ENCODE measurements at places on chromosomes 2 and 18. TPM values are rescaled to one million over a fixed set of nuclear protein-coding genes. Genes with fewer than 3 reads are reported as not detected.

SPDYA gene
- 1.9 TPM for total RNA-seq

CMPK2 gene
- total RNA-seq = not detected

POTEJ gene
- total RNA-seq = not detected

LCT gene
- total RNA-seq = not detected

SERPINB4 gene
- total RNA-seq = not detected

RAPGEF4 gene
- total RNA-seq = not detected

IFT172 gene
- 27.2 TPM for total RNA-seq

KLHL14 gene
- not detected for total RNA-seq

MAT2A gene
- 169 TPM for total RNA-seq

SP9 gene
- total RNA-seq = not detected

CNTNAP5 gene
- not detected for total RNA-seq

IL36G gene
- total RNA-seq = not detected

UGT1A5 gene
- total RNA-seq = 91.2 TPM

BUB1 gene
- 45.7 TPM for total RNA-seq

RBBP8 gene
- total RNA-seq = 22.0 TPM

RGPD3 gene
- not detected for total RNA-seq

RUFY4 gene
- not detected for total RNA-seq

MATN3 gene
- total RNA-seq = 1.9 TPM

STON1 gene
- 1.7 TPM for total RNA-seq

CROCC2 gene
- total RNA-seq = not detected

SOX11 gene
- not detected for total RNA-seq

NCKAP5 gene
- total RNA-seq = not detected

GGCX gene
- 30.6 TPM for total RNA-seq

EPHA4 gene
- 21.3 TPM for total RNA-seq

GBX2 gene
- total RNA-seq = not detected

SLC35F6 gene
- 39.1 TPM for total RNA-seq

ALPG gene
- 1.2 TPM for total RNA-seq

WDR33 gene
- 53.7 TPM for total RNA-seq

TTC27 gene
- total RNA-seq = 12.0 TPM

HOXD13 gene
- total RNA-seq = not detected

CABLES1 gene
- 10.0 TPM for total RNA-seq

EPG5 gene
- 19.5 TPM for total RNA-seq

TBR1 gene
- not detected for total RNA-seq

NOP58 gene
- 38.2 TPM for total RNA-seq

MBP gene
- 44.4 TPM for total RNA-seq

COL3A1 gene
- not detected for total RNA-seq

MC2R gene
- not detected for total RNA-seq

CCDC138 gene
- total RNA-seq = 10.1 TPM

ADCYAP1 gene
- total RNA-seq = not detected

IL36B gene
- total RNA-seq = not detected

TEKT4 gene
- 0.15 TPM for total RNA-seq

ERFE gene
- total RNA-seq = 18.3 TPM

INPP5D gene
- total RNA-seq = 0.74 TPM

COQ10B gene
- total RNA-seq = 18.1 TPM

MPV17 gene
- 42.2 TPM for total RNA-seq

PDE11A gene
- total RNA-seq = 1.4 TPM

GALNT3 gene
- total RNA-seq = 33.1 TPM

GPR45 gene
- total RNA-seq = not detected

ARHGAP25 gene
- total RNA-seq = not detected

TRAPPC8 gene
- total RNA-seq = 21.7 TPM

IL1F10 gene
- not detected for total RNA-seq

TUBB8B gene
- not detected for total RNA-seq

CPO gene
- not detected for total RNA-seq

SP3 gene
- total RNA-seq = 127 TPM
